Adrenal gland (tissue), 19 donors: ENCODE measurements at places on chromosomes 7 and 10. TPM values are rescaled to one million over a fixed set of nuclear protein-coding genes. Genes with fewer than 3 reads are reported as not detected.

GRCh38 chr7:94556028-94556427, 46.4 kb downstream of the CASD1 start:
- peaks cover 17% of the 10 kb centered on the region for H3K36me3 ChIP-seq
- no peak overlapping the region for H3K4me3 ChIP-seq
- DNase-seq: no peak
- H3K27ac ChIP-seq: no peak overlapping the region

MMP21 gene
- 0.11 TPM for total RNA-seq

FAM180A gene
- 16.3 TPM for total RNA-seq

- DNase-seq: no peak
- H3K27ac ChIP-seq: no peak overlapping the region
- no peaks in the 10 kb centered on the region for H3K27me3 ChIP-seq
- H3K36me3 ChIP-seq: no peaks in the 10 kb centered on the region
- no peaks in the 10 kb centered on the region for H3K4me1 ChIP-seq
- no peak overlapping the region for H3K4me3 ChIP-seq
These were observed 8.5 kb upstream of the AOAH start for GRCh38 chr7:36732806-36733205.

GRCh38 chr10:49107887-49108267, 7.4 kb downstream of the VSTM4 start:
- peaks cover 53% of the 10 kb centered on the region for H3K4me1 ChIP-seq
- H3K36me3 ChIP-seq: no peaks in the 10 kb centered on the region
- peak overlapping the region; percentile 48 for H3K27ac ChIP-seq
- H3K4me3 ChIP-seq: no peak overlapping the region
- DNase-seq: no peak
- H3K27me3 ChIP-seq: no peaks in the 10 kb centered on the region

GRCh38 chr10:121648059-121648458, 49.8 kb upstream of the FGFR2 start:
- DNase-seq: no peak
- H3K4me1 ChIP-seq: no peaks in the 10 kb centered on the region
- no peak overlapping the region for H3K27ac ChIP-seq
- no peaks in the 10 kb centered on the region for H3K36me3 ChIP-seq
- H3K27me3 ChIP-seq: no peaks in the 10 kb centered on the region

GRCh38 chr10:106435081-106435480, 729.4 kb downstream of the SORCS1 start:
- H3K4me1 ChIP-seq: no peaks in the 10 kb centered on the region
- DNase-seq: no peak
- H3K27me3 ChIP-seq: no peaks in the 10 kb centered on the region
- no peak overlapping the region for H3K4me3 ChIP-seq
- no peak overlapping the region for H3K27ac ChIP-seq

GRCh38 chr7:130135208-130136205, 65.2 kb downstream of the KLHDC10 start:
- H3K36me3 ChIP-seq: peaks cover 18% of the 10 kb centered on the region
- no peak for DNase-seq
- H3K27me3 ChIP-seq: no peaks in the 10 kb centered on the region
